Hematopoietic multipotent progenitor cell treated with erythropoietin and hydrocortisone succinate and interleukin-3 and kit ligand, for 15 days (in vitro differentiated cells): ENCODE measurements at places on chromosomes 4 and X.

- no peak for DNase-seq
Observed at GRCh38 chr4:119872371-119873016, 194.2 kb downstream of the MAD2L1 start.

GRCh38 chrX:105816517-105816916, 5.8 kb upstream of the NRK start:
- DNase-seq, result no peak

DNA sequence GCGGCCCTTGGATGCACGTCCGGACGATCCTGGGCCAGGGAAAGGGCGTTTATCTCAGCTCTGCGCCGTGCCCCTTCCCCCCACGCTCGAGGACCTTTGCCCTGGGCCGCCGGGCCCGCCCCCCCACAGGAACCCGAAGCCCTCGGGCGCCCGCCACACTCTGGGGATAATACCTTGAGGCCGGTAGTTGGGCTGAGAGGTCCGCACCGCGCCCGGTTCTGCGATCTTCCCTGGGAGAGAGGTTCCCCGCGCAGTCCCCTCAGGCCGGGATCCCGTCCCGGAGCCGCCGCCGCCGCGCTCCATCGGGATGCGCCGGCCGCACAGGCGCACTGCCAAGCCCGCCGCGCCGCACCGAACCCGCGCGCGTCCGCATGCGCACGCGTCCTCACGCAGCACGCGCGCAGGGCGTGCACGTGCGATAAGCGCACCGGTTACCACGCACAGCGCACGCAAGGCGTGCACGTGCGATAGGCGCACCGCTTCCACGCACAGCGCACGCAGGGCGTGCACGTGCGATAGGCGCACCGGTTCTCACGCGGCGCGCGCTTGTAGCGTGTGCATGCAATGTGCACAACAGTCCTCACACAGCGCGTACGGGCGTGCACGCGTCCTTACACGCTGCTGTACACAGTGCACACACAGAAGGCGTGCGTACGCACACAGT, at the start of gene MAP7D2:
Gene MAP7D2, minus strand, starts transcription at position 331 of the 664 bp plus-strand sequence. Its CDS starts 28 bp downstream, at position 303.
- DNase-seq, result no peak

DNA sequence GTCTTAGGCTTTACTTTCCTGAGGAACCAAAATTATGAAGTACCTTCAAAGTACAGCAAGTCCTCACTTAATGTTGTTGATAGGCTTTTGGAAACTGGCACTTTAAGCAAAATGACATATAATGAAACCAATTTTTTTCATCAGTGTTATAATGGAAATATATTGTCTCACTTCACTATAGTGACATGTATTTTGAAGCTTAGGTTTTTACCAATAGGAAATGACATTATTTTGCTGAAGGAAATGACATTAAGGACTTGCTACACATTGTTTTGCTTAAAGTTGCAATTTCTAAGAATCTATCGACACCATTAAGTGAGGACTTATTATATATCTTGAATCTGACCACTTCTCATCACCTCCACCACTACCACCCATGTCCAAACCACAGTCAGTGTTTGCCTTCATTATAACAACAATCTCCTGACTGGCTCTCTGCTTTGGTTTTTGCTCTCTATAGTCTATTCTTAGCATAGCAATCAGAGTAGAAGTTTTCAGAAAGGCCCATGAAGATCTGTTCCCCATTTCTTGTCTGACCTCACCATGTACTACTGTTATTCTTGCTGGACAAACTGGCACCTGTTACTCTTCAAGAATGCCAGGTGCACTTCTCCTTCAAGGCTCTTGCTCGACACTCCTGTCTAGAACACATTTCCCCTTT, 311.2 kb downstream of the BMPR1B start:
- no peak for DNase-seq
